ENCODE measurements at places on chromosomes 6 and 20.

DNA sequence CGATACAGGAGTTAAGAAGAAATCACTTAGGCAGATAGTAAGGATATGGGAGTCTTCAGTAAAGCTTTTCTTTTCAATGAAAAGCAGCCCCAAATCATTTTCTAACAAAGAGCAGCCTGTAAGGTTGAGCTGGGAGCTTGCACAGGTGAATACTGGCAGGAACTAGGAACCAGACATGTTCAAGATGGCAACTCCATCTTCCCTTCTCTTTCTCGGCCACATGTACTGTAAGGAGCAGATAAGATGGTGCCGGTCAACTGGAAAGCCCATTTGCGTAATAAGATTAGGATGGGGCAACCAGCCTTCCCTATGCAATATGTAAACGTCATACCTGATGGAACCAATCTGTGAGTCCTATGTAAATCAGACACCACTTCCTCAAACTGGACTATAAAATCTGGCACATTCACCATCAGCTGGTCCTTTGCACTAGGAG is 46.2 kb upstream of the RNGTT start:
- DNase-seq: no peak

- DNase-seq: no peak
Measured at GRCh38 chr20:61387954-61388348, 135.9 kb downstream of the CDH4 start.

GRCh38 chr20:11772226-11772730 is 145.4 kb upstream of the BTBD3 start:
- DNase-seq: no peak

- no peak for DNase-seq
Measured at GRCh38 chr6:169806701-169807100, 55.3 kb downstream of the ERMARD start.

DNA sequence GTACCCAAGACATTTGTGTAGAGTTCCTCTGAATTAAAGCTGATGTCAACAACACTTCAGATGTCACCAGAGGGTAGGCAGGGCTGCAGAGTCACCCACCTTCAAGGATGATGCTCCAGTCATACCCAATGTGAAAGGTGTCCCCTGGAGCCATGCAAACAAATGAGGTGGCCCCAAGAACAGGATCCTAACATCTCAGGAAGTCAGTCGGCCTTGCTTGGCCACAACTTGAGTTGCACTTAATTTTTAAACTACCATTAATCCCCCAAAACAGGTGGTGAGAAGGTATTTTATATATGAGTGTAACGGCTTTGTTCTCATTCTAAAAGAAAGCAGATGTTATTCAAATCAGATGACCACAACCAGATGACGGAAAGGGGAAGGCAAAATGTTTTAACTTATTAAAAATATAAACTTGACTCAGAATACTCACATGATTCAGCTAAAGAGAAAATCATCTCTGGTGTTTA is 21.1 kb upstream of the SERPINB1 start:
- DNase-seq: no peak

DNA sequence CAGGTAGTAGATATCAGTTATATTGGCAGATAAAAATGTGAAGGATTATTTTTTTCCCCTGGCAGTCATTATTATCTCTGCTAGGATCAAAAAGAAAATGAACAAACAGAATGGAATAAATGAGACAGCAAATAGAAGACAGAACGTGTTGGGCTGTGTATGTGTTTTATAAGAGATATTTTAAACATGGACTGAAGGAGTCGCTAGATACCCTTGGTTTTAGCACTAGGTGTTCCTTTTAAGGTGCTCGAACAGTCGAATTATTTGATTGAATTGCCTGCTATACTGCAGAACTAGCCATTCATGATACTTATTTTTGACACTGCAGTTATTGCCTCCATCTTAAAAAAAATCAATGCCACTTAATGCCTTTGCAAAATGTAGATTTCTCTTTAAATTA is 3.7 kb downstream of the GRIK2 start:
- DNase-seq: no peak

GRCh38 chr6:164042212-164042611 is 627.7 kb downstream of the QKI start:
- DNase-seq: no peak

DNA sequence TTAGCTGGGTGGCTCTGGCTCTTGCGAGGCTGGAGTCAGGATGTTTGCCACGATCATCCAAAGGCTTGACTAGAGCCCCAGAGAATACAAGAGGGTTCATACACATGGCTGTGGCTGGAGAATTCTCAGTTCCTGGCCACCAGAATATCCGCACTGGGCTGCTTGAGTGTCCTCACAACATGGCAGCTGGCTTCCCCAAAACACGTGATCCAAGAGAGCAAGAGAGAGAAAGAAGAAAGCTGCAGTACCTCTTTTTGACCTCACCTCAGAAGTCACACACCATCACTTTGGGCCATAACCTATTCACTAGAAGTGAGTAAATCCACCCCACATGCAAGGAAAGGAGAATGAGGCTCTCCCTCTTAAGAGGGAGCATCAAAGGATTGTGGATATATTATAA is 21.5 kb upstream of the BPIFB1 start:
- DNase-seq: no peak

DNA sequence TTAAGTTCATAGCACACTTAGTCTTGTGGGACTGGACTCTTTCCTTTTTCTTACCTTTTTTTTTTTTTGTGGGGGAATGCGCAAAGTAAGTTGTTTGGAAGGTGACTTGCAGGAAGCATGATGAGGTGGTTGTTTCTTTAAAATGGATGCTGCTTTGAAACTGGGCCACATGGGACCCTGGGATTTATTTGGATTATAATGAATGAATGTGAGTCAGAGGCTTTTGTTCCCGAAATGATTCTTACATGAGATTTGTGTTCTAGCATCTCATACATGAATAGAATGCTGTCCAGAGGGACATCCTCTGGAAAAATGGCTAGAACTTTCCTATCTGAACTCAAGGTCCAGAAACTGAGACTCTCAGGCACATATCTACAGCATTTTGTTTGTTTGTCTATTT is 236.6 kb upstream of the RNF24 start:
- no peak for DNase-seq

GRCh38 chr20:57664476-57664875 is 44.2 kb upstream of the ZBP1 start:
- no peak for DNase-seq

GRCh38 chr6:36676141-36677058 is 2.1 kb upstream of the CDKN1A start:
- no peak for DNase-seq

GRCh38 chr6:155434096-155434495 is 21.5 kb downstream of the NOX3 start:
- no peak for DNase-seq

GRCh38 chr6:90148867-90149266 is 147.8 kb downstream of the BACH2 start:
- DNase-seq: no peak

- DNase-seq: no peak
Measured at GRCh38 chr6:146870760-146871159, 272.0 kb downstream of the ADGB start.

- DNase-seq: no peak
Measured at GRCh38 chr6:43940393-43941087, 170.5 kb downstream of the VEGFA start.

DNA sequence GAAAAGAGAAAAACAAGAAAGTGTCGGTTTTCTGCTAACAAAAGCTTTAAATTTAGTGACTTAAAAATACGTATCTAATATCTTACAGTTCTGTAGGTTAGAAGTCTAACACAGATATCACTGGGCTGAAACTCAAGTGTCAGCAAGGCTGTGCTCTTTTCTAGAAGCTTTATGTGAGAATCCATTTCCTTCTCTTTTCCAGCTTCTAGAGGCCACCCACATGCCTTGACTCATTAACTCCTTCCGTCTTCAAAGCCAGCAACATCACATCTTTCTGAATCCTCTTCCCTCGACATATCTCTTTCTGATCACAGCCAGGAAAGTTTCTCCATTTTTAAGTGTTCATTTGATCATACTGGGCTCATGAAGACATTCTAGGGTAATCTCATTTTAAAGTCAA is 262.0 kb downstream of the MAFB start:
- DNase-seq: no peak

DNA sequence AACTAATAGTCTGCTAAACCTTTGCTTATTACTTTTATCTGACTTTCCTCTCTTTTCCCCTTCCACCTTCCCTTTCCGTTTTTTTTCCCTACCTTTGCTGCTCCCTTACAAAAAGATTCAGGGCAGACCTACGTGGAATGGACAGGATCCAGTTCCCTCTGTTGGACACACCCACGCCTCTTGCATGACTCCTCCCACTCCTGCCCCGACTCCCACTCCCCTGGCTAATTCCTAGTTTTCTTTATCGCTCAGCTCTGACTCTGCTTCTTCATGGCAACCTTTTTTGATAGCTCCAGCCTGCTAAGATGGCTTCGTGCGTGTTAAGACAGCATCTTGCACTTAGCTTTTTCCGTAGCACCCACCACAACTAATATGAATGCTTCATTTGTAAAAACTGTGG is 715.6 kb upstream of the NRSN1 start:
- DNase-seq: no peak

GRCh38 chr6:52595796-52596130 is 18.9 kb upstream of the TRAM2 start:
- DNase-seq: no peak

DNA sequence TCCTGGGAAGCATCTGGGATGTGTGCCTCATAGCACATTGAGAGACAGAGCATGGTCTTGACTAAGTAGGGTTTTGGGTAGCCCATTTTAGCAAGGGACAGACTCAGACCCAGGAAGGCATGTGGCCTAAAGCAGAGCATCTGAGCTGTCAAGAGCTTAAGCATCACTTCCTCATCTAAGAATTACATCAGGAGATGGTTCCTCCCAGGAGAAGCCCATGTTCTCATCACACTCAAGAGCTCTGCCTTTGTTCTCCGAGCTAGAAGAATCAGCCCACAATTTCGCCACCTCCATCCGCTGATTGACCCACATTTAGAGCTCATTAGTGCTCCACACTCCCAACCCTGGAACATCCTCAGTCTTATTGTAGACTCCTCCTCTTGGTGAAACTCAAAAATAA is 68.3 kb downstream of the NPEPL1 start:
- no peak for DNase-seq

DNA sequence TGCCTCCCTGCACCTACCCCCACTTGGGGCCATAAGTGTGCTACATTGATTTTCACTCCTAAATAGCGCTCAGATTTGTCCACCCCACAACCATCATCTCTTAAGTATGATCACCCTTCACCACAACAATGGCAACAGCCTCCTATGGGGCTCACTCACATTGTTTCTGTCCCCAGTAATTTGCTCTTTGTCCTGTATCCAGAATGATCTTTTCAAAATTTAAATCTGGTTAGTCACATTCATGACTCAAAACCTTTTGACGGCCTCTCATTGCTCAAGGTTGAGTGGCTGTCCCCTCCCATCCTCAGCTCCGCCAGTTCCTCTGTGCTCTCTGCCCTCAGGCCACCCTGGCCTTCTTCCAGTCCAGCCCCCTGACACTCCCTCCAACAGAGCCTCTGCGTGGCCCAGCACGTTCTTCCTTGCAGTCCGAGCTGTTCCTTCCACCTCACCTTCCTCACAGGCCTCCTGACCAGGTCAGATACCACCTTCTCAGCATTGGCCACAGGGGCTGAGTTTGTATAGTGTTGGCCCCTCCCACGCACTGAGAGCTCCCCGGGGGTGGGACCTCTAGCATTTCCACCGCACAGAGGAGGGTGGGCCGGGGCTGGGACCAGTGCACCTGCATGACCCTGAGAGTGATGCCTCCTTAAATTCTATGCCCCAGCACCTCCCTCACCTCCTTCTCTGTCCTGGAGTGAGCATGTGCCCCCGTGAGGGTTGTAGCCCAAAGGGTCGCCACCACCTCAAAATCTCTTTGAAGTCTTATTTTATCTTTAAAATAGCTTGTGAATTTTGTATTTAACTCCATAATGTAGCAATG is 2.4 kb upstream of the PPP1R3G start:
- DNase-seq: no peak

- no peak for DNase-seq
Measured at GRCh38 chr20:8175741-8176675, 43.9 kb downstream of the PLCB1 start.

DNA sequence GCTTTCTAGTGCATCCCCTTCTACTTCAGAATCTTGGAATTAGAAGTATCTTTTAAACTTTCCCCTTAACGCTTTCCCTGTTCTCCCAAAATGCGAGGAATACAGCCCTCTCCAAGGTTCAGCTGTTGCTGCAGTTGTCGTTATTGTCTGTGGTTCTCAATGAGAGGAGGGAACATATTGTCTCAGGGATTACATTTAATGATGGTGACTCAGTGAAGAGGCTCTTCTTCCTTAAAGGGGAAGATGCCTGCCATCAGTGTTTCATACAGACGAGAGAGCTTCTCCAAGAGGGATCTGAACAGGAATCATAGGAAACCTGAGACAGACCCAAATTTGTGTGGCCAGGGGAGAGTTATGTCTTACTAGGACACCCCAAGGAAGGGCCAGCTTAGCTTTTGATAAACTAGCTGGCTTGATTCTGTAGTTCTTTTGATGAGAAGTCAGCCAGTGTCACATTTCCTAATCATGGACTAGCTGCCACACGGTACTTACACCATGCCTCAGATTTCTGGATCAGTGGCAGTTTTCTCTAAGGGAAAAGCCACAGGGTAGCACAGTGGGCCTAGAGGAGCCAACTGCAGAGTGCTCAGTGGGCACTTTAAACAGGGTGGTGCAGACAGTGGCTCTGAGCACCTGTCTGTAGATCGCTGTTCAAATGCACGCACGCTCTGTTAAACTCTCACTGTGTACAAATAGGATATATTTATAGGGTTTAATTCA is 59.7 kb upstream of the TMEM181 start:
- DNase-seq: no peak

- no peak for DNase-seq
Measured at GRCh38 chr6:134034478-134034877, 17.9 kb downstream of the SLC2A12 start.

DNA sequence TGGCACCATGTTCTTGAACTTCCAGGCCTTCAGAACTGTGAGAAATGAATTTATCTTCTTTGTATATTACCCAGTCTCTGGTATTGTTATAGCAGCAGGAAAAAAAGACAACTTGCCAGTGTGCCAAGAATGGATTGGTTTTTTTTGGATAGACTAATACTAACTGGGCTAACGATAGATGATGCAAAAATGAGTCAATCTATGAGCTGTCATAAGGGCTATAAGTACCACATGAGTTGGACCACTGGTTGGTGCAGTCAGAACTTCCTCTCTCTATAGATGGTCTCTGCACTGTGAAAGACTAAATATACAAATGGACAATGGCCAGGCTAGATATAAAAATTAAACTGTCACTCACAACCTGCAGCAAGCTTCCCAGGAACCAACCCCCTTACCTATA is 87.6 kb upstream of the COL21A1 start:
- no peak for DNase-seq

- DNase-seq: no peak
Measured at GRCh38 chr20:44961870-44962267, 1.7 kb upstream of the TOMM34 start.

DNA sequence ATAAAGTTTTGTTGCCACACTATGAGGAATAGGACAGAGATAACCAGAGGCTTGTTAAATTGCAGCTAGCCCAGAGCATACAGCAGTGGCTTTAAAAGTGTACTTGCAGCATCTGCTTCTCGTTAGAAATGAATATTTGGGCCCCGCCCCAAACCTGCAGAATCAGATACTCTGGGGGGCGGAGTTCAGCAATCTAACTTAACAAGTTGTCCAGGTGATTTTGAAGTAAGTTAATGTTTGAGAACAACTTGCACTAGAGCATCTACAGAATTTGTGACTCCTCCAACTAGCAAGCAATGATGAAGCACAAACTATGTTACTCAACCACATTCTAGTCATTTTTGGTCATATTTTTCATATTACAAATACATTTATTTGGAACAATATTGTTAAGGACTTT is 10.6 kb upstream of the SUPT3H start:
- DNase-seq: no peak
